ENCODE measurements at places on chromosomes 5 and 9.

DNA sequence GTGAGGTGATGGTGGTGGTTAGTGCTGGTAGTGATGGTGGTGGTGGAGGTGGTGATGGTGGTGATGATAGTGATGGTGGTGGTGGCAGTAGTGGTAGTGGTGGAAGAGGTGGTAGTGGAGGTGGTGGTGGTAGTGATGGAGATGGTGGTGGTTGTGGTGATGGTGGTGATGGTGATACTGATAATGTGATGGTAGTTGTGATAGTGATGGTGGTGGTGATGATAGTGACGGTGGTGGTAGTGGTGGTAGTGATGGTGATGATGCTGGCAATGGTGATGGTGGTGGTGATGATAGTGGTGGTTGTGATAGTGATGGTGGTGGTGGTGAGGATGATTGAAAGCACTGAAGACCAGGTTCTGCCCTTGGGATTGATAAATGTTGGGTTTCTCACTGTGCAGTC lies 85.2 kb upstream of the SLC1A3 start:
- DNase-seq = no peak

- no peak for DNase-seq
These were observed 172.1 kb downstream of the SNX18 start for GRCh38 chr5:54689411-54690251.

DNA sequence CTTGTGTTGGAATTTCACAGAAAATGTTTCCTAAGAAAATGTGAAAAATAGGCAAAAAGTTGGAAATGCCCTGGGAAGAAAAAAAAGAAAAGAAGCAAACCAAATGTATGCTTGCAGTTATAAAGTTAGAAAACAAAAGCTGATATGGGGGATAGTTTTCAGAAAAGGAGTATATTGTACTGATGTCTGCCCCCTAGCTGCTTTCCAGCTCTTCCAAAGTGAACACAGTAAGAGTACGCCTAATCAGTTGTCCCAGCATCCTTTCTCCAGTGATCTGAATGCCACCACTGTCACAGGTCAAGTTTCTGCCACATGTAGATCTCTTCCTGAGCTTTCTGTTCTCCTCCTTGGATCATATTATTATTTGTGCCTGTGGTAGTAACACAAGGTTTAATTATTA lies 5.8 kb downstream of the TYRP1 start:
- no peak for DNase-seq

- no peak for DNase-seq
These were observed 2.2 kb downstream of the DCP2 start for GRCh38 chr5:112978836-112979235.

DNA sequence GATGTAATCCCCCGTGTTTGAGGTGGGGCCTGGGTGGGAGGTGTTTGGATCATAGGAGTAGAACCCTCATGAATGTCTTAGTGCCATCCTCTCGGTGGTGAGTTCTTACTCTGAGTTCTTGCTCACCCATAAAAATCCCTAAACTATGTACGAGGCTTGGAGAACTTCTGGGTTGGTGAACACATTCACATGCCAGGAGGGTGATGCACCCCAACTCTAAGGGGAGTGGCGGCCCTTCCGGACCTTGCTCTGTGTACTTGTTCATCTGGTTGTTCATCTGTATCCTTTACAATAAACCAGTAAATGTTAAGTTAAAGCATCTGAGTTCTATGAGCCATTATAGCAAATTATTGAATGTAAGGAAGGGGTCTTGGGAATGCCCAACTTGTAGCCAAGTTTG lies 36.0 kb upstream of the RIC1 start:
- no peak for DNase-seq

Measured in GM12864 (cell line).